CD8-positive, alpha-beta memory T cell (primary cell): ENCODE measurements at places on chromosomes 5 and 9. TPM values are rescaled to one million over a fixed set of nuclear protein-coding genes. Genes with fewer than 3 reads are reported as not detected.

FGFR4 gene
- 0.29 TPM for polyA plus RNA-seq

CENPK gene
- polyA plus RNA-seq: 27.3 TPM

TSSK1B gene
- not detected for polyA plus RNA-seq

ARSI gene
- not detected for polyA plus RNA-seq

ABLIM3 gene
- polyA plus RNA-seq: not detected

PROB1 gene
- 0.72 TPM for polyA plus RNA-seq

PCDHGA9 gene
- polyA plus RNA-seq: not detected

MYMK gene
- polyA plus RNA-seq: not detected

GRCh38 chr9:135219676-135220600, 132.5 kb downstream of the OLFM1 start:
- no peak for DNase-seq

DNA sequence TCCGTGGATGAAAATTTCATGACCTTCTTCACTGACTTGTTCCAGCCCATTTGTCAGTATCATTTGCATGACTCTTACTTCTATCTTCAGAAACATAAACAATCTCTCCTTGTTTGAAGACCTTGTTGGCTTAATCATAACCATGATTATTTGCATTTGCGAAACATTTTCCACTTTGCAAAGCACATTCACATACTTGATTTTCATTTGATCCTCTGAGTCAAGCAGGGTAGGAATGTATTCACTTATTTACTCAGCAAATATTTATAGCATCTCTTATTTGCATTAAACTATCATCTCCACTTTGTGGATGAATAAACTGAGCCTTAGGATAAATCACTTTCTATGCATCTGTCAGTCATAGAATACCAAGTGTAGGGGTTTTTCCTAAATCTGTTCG, 343.0 kb upstream of the SGCD start:
- DNase-seq: no peak

- no peak for DNase-seq
Observed at GRCh38 chr9:135850737-135851136, 56.6 kb downstream of the CAMSAP1 start.

GRCh38 chr9:127087411-127087810, 35.0 kb downstream of the ANGPTL2 start:
- DNase-seq: no peak

DNA sequence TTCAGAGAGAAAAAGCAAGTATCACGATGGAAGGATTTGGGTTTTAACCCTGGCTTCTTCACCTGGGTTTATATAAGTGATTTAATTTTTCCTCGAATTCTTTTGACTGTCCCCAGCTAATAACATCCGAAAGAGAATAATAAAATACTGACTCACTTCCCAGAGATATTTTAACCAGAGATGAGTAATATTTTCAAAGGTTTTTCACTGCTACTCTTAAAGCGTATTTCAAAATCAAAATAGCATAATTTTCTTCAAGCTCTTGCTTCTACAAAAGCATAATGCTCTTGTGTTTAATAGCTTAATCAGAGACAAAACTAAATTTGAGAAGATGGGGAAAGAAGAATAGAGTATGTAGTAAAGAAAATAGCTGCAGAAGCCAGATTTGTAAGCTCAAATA, 215.2 kb upstream of the PTGER4 start:
- no peak for DNase-seq

- no peak for DNase-seq
Observed at GRCh38 chr9:78363221-78363620, 66.3 kb downstream of the PSAT1 start.

- DNase-seq: no peak
Observed at GRCh38 chr9:109780453-109781033, 545 bp downstream of the PALM2AKAP2 start.

GRCh38 chr5:107604990-107605389, 65.7 kb downstream of the EFNA5 start:
- DNase-seq: no peak

DNA sequence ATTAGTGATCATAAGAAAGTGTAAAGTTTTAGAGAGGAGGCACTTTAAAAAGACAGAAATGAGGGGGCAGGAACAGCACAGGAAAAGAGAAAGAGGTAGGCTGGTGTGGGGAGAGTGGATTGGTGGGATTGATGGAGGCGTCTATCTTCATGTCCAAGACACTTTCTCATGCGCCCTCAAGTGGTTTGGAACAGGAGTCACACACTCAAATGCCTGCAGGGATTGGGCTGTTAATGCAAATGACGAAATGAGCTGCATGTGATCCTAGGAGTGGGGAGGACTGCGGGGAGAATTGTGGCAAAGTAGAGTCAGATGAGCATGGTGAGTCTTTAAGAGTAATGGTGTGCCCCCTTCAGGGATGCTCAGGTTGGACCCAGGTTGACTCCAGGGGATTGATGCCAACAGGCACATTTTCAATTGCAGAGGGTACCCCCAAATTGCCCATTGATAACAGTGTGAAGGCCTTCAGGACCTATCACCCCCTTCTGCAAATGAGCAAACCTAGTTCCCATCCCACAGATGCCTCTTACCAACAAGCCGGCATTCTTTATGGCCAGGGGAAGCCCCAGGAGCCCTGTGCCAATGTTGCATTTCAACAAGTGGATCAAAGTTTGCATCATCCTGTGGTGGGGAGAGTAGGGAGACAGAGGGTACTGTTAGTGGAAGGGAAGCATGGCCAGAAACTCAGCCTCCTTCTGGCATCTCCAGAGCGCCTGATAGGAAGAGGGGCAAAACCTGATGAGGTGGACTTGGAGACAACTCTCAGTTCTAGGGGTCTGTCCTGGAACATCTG, 5.3 kb downstream of the SLC36A3 start:
- DNase-seq: no peak

DNA sequence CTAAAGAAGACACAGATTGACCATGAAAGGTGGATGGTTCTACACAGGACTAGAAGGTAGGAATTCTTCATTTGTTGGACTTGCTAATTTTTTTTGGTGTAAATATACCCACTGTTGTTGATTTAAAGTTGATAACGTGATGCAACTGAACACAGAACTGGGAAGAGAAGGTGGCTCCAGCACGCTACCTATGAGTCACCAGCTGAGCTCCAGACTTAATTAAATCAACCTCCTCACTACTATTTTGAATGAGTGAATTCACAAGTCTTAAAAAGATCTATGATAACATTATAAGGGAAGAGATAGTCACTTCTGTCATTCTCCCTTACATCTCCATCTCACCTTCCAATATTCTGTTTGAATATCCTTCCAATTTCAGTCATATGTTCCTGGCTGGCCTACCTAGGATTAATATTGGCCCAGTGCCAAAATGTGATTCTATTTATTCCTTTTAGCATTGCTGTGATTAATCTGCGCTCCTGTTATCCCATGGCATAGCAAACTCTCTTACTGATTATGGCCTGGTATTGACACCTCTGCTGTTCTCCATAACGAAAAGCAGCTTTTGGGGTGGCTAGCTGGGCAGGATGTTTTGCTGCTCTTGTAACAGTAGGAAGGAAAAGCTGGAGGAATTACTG, 135.9 kb upstream of the CCDC152 start:
- DNase-seq: no peak

DNA sequence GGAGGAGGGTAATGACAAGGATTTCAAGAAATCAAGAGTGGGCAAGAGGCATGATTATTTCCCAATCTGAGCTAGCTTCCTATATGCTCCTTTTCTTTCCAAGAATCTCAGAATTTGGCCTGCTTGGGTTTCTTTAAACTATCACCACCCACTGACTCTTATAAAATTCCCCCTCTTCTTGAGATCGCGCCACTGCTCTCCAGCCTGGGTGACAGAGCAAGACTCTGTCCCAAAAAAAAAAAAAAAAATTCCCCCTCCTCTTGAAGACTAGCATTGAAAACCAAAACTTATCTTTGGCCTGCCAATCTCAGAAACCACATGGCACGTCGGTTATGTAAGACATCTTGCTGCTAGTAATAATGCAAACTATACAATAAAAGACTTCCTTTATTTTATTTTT, 3.4 kb upstream of the DMXL1 start:
- DNase-seq: no peak

DNA sequence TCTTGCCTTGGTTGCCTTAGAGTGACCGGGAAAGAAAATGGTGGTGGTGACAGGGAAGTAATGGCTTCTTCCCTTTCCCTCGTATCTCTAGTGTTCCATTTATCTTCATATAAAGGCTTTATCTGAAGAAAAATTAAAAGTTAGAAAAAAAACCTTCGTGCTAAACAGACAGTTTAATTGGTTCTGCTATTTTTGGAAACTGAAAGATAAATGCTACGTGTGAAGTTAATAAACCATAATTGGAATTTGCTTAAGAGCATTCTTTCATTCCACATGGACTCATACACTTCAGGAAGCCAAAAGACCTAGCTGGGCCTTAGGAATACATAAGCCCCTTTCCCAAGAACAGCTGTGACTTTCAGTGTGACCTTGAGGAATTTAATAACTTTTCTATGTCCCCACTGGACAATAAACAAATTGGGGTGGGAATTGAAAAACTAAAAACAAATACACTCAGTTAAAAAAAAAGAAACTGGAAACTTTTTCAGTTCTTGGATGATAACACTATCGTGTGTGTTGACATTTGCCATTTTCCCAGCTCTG, 818.8 kb upstream of the WWC1 start:
- no peak for DNase-seq

DNA sequence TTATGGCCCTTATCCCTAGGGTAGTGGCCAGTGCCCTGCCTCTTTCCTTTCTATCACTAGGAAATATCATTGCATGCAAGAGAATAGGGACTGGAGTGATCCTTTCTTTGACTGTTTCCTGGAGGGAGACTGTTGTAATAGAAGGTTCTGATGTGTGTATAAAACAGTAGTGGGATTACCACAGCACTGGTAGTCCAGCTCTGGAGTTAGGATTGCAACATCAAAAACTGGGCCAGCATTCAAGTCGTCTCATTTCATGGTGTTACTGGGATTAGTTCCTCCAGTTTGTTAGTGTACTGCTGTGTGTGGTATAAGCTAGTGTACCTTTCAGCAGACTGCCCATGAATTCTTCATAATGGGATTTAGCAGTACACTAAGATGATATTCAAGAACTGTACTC, 45.8 kb downstream of the KIAA1958 start:
- no peak for DNase-seq

- peak; percentile 12 for DNase-seq
Observed at GRCh38 chr5:79133657-79134451, 22.2 kb downstream of the BHMT start.

GRCh38 chr5:122533825-122534224, 221.8 kb downstream of the SNCAIP start:
- no peak for DNase-seq

DNA sequence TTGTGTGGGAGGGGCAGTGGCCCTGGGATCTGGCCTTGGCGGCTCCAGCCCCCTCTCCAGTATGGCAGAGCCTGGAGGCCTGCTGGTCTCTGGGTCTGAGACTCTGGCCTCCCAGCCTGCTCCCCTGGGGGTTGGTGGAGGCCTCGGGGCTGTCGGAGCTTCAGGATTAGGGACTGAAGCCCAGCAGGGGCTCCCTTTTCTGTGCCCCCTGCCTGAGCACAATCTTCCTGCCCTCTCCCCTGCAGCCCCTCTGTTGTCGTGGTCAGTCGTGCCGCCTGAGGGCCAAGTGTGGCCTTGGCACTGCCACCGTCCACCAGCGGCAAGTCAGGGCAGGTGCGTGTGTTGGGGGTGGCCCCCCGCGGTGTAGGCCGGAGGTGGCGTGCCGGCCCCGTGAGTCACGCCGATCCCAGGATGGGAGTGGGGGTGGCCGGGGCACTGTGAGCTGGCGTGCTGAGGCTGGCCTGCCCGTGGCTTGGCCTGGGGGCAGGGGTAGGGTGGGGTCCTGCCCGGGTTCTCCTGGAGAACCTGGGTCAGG, 53.6 kb downstream of the RXRA start:
- no peak for DNase-seq

DNA sequence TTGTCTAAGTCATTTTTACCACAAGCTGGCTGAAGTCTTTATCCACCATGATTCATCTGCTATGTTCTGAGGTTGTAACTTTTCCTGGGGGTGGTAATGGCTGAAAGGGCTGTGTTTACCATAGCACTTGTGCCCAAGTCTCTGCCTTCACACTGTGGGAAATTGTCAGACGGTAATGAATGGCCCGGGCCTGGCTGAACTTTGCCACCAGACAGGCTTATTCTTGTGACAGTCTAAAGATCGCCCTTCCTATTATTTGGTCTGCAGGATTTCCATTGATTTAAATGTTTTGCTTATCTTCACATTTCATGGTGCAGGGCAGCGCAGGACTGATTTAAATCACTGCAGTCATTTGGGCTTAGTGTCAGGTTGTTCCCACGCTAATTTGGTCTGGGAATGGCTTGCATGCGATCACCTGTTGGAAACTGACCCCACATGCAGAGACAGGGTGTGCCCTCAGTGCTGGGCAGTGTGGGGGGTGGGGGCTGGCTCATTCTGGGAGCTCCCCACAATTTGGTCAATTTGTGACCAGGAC, 109.3 kb upstream of the ICE1 start:
- DNase-seq: no peak

GRCh38 chr9:110655754-110656641, 12.6 kb upstream of the MUSK start:
- DNase-seq: no peak

- no peak for DNase-seq
Observed at GRCh38 chr9:23659346-23660006, 166.6 kb downstream of the ELAVL2 start.

GRCh38 chr9:104740621-104741020, 6.9 kb upstream of the NIPSNAP3A start:
- no peak for DNase-seq

DNA sequence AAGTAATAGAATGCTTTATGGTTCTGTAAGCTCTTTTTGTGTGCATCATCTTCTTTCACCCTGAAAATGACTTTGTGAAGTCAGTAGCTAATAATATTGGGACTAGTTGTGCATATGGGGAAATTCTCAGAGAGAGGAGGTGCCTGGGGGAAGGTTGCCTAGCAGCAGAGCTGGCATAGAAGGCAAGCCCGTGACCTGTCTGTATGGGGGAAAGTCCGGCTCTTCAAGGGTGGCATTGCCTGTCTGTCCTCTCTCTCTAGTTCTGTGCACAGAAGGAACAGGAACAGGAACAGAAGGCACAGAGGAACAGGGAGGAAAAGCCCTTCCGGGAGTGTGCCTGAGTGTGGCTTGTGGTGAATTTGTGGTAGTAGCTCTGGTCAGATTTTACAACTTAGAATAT, 33.1 kb downstream of the SH3GL2 start:
- DNase-seq: no peak

- DNase-seq: no peak
Observed at GRCh38 chr9:81321551-81321950, 367.8 kb downstream of the TLE1 start.

DNA sequence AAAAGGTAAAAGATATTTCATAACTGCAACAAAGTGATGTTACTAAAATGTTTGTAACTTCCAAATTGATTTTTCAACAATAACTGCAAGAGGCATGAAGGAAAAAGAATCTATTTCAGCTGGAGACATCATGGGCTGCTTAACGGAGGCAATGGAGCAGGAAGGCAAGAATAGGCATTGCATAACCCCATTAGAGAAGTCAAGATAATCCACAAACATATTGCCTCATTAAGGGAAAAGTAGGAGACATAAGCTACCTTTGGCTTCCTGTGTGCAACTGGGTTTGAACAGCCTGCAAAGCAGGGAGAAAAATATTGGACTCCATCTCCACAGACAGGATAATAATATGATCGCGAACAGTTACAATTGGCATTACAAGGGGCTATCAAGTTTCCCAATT, 46.7 kb downstream of the SLCO4C1 start:
- no peak for DNase-seq
